ENCODE measurements at places on chromosomes 12 and 14.

- DNase-seq, result no peak
Measured at GRCh38 chr12:15194456-15195368, 26.5 kb downstream of the RERG start.

DNA sequence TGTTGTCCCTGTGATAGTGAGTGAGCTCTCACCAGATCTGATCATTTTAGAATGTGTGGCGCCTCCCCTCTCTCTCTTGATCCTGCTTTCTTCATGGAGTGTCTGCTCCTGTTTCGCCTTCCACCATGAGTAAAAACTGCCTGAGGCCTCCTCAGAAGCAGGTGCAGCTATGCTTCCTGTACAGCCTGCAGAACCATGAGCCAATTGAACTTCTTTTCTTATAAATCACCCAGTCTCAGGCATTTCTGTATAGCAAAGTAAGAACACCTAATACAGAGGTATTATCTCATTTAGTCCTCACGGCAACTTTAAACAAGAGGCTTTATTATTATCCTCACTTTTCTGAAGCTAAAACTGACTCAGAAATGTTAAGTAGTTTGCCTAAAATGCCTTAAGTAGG is 81.3 kb upstream of the BTG1 start:
- no peak for DNase-seq

DNA sequence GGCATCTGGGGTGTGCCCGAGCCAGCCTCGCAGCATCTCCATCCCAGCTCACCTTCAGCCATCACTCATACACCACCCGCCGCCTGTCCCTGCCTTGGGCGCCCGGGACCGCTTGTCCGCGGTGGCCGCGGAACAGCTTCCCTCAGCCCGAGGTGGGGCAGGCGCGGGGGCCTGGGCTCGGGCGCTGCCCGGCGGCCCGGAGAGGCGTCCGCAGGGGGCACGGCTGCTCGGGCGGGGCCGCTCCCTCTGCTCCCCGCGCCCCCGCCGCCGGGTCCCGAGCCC is 430 bp downstream of the SLC41A2 start:
- DNase-seq, result peak; percentile 34

DNA sequence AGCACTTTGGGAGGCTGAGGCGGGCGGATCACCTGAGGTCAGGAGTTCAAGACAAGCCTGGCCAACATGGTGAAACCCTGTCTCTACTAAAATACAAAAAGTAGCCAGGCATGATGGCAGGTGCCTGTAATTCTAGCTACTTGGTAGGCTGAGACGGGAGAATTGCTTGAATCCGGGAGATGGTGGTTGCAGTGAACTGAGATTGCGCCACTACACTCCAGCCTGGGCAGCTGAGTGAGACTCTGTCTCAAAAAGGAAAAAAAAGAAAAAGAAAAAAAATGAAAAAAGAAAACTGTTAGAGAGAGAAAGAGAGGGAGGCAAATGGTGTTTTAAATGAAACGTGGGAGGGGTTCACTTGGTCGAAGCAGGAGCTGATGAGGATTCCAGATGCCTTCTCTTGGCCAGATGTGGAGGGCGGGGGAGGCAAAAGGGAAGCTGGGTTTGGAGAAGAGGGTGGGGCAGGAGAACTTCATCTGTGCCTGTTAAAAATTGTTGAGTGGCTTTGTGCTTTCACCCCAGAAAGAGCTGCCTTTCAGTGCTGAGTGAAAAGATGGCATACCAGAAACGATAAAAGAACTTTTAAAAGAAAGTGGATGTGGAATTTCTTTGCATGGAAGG is 1.1 kb downstream of the EMP1 start:
- DNase-seq, result no peak

- no peak for DNase-seq
Measured at GRCh38 chr12:94191023-94191422, 42.6 kb downstream of the PLXNC1 start.

DNA sequence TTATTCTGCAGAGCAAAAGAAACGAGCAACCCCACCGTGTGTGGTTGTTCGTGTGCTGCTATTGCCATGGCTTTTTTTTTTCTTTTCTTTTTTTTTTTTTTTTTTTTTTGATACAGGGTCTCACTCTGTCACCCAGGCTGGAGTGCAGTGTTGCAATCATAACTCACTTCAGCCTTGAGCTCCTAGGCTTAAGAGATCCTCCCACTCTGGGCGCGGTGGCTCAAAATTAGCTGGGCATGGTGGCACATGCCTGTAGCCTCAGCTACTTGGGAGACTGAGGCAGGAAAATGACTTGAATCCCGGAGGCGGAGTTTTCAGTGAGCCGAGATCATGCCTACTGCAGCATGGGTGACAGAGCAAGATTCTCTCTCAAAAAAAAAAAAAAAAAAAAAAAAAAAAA is 144.2 kb downstream of the ESR2 start:
- no peak for DNase-seq

DNA sequence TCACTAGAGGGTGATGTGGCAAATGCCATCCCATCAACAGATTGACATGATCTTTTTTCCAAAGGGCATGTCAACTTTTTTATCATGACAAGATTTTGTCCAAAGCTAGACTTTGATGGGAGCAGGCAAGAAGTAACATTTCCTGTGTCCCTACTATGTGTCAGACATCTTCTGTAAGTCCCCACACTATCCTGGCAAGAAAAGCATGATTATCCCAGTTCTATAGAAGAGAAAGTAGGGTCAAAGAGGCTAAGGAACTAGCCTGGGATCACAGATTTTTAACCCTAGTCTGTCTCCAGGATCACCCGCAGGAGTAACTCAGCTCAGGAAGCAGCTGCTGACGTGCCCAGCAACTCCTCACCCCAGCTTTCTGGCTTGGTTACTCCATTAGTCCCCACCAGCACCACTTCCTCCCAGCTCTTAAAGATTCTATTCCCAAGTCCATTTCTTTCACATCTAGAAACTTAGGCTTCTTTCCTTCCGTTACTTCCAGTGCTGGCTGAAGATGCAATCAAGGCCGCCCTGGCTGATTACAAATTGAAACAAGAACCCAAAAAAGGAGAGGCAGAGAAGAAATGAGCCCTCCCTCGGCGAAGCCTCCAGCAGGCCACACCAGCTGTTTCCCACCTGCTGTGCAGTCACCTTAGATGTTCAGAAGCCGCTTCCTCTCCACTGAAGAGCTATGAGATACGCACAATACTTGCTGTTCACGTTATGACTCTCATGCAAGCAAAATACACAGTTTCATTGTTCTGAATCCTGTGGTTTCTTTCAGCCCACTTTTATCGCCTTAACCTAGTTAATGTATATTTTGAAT is 6.2 kb downstream of the ISCU start:
- peak; percentile 73 for DNase-seq

DNA sequence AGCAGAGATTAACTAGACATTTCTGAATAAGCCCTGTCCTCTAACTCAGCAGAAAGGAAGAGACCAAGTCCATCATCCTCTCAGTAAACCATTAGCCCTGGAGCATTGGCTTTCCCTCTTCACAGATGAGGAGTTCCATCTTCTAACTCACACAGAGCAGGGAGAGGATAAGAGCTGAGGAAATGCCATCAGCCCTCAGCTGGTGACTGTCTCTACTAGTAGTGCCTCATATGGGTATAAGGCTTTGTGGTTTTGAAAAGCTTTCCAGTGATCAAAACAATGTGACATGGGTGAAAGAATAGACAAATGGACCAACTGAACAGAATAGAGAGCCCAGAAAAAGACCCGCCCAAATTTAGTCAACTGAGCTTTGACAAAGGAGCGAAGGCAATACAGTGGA is 197.2 kb upstream of the NUDT4 start:
- DNase-seq, result no peak

- DNase-seq, result no peak
Measured at GRCh38 chr12:105823810-105824209, 314.9 kb downstream of the NUAK1 start.

GRCh38 chr14:50533806-50534205 is 1.4 kb upstream of the MAP4K5 start:
- no peak for DNase-seq

DNA sequence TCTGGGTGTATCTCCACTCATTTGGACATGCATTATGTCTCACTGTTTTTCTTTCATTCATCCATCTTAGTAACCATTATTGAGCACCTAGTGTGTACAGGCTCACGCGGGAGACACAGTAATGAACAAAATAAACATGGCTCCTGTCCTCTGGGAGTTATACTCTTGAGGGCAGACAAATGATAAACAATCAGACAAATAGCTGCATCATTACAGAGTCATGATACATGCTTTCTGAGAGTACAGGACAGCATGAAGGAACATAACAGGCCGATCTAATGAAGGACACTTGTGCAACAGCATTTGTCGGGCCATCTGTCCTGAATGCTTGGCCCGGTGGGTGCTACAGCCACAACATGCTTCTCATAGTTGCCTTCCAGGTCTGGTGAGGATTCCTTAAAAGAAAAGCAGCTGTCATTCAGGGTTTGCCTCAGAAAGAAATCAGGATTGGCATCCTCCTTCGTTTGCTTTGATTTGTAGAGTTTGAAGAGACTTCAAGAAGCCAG is 77.2 kb upstream of the EGLN3 start:
- no peak for DNase-seq

- DNase-seq, result no peak
Measured at GRCh38 chr14:99503848-99504453, 22.7 kb downstream of the CCNK start.

DNA sequence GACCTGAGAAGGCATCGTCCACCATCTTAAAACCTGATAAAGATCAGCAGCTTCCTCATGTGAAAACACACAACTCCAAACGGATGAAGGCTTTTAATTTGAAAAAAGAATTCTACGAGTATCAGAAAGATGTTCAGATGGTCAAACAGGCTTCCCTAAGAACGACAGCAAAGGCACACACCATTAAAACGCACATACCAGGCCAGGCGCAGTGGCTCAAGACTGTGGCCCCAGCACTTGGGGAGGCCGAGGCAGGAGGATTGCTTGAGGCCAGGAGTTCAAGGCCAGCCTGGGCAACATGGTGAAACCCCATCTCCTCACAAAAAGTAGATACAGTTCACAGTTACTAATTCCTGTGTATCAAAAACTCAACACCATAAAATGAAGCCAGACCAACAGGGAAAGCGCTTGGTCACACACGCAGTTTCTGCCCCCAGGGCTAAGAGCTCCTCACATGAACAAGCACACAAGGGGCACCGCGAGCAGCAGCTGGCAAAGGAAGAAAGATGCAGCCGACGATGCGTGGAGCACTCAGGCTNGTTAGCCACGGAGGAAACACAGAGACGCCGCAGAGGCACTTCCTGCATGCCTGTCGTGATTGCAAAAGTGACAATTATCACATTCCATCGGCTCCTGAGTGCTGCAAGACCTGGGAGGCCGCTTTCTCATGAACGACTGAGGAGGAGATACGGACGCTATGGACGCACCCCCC is 78.0 kb downstream of the NOC4L start:
- peak; percentile 23 for DNase-seq

DNA sequence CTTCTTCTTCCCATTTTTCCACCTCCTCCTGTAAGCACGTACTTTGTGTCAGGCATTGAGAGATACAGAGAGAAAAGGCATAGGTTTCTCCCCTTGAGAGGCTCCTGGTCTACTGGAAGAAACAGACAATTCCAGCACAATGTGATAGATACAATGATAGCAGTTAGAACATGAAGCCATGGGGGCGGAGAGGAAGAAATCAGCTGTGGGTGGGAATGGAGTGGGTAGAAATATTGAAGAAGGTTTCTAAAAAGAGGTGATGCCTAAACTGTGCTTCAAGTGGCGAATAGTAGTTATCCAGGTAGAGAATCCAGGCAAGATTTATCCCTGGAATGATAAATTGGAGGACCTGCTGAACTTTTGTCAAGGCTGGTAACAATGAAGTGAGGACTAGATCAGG is 528.8 kb downstream of the NRXN3 start:
- no peak for DNase-seq

DNA sequence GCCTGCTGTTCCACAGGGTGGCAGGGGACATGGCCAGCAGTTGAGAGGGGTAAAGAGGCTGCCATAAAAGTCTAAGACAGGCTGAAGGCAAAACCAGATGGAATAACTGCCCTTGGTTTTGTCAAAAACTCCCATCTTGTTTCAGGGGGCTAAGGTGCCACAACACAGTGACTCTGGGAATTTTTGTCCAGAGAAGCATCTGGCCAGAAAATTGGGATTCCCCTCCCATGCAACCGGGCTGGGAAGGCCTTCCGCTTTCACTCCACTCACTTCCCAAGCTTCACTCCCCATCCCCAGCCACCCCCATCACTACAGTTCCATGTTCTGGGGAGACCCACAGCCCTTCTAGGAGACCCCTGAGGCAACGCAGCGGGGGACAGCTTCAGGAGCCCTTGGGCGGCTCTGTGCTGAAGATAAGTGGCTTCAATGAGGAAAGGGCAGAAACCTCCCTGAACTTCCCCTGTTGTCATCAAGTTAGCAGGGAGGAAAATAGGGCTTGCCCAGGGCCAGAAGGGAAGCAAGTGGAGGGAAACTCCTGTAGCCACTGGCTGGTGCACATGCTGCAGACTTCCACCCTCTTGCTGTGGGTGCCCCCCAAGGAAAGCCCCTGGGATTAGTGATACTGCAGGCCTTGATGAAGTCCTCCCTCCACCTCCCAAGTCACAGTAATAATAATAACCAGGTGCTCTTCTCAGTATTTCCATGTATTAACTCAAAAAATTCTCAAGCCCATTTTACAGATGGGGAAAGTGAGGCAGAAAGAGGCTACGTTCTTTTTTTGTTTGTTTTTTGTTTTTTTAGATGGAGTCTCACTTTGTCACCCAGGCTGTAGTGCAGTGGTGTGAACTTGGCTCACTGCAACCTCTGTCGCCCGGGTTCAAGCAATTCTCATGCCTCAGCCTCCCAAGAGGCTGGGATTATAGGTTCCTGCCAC is 6.0 kb downstream of the TMEM229B start:
- no peak for DNase-seq

GRCh38 chr14:91021115-91021514 is 39.3 kb downstream of the RPS6KA5 start:
- DNase-seq, result no peak

DNA sequence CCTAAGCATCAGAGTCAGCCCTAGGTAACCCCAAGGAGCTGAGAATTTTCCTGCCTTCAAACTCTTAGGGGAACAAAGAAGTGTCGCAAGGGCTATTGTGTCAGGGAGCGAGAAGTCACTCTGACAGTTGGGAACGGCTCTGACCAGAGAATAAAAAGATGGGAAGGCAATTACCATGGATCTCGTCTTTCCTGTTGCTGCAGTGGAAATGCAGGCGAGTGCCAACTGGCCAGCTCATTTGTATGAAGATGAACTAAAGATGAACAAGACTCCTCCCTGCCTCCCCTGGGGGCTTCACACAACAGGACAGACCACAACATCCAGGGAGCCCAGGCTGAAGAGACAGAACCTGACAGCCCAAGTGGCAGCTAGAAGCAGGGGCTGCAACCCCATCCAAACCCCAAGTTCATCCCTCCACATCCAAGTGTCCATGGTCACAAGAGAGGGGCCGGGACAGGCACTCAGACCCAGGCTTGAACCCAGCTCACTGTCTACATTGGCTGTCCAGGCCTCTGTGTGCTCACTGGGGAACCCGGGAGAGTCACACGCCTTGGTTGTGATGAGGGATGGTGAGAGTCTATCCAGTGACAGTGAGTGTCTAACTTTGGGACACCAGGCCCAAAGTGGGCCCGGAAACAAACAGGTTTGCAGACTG is 322.4 kb downstream of the BCL11B start:
- DNase-seq, result no peak

DNA sequence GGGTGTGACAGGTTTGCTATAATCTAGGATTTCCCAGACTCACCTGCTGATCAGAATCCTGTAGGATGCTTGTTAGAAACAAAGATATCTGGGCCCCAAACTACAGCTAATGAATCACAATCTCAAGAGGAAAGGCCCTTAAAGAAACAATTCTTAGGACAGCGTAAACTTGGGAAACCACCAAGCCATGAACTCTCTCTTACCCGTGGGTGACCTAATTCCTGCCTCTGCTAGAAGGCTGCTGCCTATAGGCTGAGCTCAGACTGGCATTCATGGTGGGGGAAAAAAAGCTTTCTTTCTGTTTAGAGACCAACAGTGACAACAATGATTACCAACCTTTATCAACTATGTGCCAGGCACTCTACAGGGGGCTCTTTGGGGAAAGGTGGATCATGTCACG is 213.9 kb upstream of the FKBP4 start:
- no peak for DNase-seq
